ENCODE measurements at places on chromosomes 5 and 9.

GRCh38 chr9:133368249-133368881, 7.5 kb downstream of the SURF4 start:
- no peak for DNase-seq

DNA sequence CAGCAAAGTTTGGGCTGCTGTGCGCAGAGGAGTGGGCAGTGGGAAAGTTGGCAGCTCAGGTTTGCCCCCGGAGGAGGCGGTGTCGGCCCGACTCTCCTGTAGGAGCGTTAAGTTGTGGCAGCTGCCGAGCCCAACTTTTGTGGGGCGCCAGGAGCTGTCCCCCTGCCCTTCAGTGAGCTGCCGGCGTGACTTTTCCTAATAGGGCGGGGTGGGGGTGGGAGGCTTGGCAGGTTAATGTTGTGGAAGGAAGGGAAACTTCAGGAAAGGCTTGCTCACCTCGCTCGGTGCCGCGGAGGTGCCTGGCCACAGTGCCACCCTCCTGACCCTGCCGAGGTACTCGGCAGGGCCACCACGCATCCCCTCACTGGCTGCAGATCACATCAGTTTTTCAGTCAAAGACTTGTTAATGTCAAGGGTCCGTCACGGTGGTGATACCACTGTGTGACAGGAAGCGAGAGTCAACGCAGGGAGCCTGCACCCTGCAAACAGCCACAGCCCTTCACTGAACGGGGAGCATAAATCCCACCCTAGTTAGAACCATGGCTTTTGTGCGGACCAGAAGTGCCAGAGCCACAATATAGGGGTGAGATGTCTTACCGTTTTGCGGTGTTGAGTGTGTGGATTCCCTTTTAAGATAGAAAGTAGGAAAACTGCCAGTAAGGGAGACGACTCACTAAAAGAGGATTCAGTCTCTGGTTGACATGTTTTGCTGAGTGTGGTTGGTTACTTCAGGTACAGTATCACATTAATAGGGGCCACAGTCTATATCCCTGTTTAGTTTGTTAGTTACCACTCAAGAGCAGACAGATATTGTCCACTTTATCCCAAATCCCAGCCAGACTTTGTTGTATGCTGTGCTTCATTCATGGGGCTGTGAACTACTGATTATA, 796 bp downstream of the LNPEP start:
- DNase-seq: no peak

GRCh38 chr9:130629443-130630070, 34.8 kb upstream of the PRDM12 start:
- no peak for DNase-seq

GRCh38 chr5:127863610-127864395, 160.6 kb downstream of the CCDC192 start:
- no peak for DNase-seq

DNA sequence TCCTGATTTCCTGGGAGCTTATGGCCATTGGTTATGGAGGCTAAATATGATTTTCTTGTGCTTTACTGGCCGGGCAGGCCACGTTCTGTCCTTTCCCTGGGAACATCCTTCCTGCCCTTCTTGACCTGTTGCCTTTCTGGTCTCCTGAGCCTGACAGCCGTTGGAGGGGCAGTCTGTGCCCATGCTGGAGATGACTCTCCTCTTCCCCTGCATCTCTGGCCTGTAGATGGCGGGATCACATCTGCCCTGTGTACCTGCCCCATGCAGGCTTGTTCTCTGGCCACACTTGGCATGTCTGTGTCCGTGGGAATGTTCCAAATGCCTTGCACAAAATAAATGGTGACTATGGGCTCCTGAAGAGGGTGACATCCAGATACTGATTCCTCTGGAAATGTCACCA, 253.1 kb upstream of the IRX4 start:
- no peak for DNase-seq

DNA sequence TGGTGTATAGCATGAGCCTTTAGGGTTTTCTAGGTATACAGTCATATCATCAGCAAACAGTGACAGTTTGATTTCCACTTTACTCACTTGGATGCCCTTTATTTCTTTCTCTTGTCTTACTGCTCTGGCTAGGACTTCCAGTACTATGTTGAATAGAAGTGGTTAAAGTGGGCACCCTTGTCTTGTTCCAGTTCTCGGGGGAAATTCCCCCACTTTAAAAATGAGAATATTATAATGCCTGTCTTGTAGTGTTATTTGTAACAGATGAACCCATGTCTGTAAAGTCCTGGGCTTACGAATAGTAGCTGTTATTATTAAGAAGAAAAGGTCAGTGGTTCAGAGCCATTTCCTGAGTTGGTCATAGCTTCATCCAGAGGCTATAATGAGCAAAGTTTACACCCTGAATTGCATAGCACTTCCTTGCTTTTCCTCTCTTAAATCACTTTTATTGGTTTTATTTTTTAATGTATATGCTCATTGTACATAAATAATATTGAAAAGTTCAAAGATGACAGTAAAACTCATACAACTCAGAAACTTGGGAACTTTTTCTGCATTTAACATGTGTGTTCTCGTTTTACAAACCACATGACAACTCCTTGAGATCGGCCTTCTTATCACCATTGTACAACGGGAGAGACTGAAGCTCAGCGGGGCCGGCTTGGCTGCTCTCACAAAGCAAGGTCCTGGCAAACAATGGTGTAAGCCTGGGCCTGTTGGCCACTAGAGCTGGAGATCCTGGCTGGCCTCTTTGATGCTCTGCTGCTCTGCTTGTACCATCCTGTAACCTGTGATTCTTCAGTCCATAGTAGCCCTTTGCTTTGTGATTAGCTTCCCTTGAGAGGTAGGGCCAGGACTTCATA, 85.2 kb downstream of the CYFIP2 start:
- no peak for DNase-seq

GRCh38 chr5:91311168-91311696, 71.9 kb downstream of the ARRDC3 start:
- no peak for DNase-seq

GRCh38 chr9:93437996-93438395, 13.5 kb upstream of the FAM120A start:
- no peak for DNase-seq

GRCh38 chr5:133990396-133990795, 14.4 kb downstream of the VDAC1 start:
- DNase-seq: no peak

- no peak for DNase-seq
These were observed 519 bp downstream of the EXOC3 start for GRCh38 chr5:443239-444151.

DNA sequence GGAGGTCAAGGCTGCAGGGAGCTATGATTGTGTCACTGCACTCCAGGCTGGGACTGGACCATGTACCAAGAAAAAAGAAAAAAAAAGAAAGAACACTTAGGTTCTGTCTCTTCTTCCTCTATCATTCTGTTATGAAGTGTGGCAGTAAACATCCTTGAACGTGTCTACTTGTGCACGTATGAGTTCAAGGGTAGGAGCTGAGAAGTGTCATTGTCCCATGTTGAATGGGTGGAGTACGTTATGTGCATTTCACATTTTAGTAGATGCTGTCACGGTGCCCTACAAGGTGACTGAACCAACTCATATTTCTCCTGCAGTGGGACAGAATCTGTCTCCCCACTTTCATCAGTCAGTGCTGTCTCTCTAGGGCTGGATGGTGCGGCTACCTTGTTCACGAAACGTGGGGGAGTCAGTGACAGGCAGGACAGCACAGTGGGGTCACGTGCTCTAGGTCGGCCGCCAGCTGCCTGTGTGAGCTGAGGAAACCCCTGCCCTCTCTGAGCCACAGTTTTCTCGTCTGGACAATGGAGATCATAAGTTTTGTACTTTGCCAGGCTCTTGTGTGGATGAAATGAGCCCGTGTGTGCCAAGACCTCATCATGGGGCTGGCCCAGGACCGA, 47.2 kb downstream of the GTF3C4 start:
- DNase-seq: no peak

GRCh38 chr5:10432059-10433008, 9.3 kb upstream of the ROPN1L start:
- no peak for DNase-seq

All from HS-27A (cell line).